ENCODE measurements at places on chromosomes 4 and X.

DNA sequence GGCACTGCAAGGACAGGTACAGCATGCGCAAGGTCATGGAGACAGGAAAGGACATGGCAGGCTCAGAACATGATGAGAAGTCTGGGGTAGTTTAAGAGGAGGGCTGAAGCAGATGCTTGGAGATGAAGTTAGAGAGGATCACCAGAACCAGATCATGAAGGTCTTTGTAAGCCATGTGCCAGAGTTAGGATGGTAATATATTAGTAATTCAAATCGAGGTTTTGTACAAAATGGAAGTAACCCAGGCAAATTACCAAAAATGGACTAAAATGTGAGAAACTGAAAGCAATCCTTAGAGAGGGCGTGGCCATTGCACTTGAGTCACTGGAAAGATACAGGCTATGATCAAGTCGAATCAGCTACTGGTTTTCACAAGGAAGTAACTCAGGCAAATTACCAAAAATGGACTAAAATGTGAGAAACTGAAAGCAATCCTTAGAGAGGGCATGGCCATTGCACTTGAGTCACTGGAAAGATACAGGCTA lies 13.5 kb downstream of the RXFP1 start:
- no peak for DNase-seq

- no peak for DNase-seq
Observed at GRCh38 chr4:46934726-46935125, 25.7 kb upstream of the COX7B2 start.

DNA sequence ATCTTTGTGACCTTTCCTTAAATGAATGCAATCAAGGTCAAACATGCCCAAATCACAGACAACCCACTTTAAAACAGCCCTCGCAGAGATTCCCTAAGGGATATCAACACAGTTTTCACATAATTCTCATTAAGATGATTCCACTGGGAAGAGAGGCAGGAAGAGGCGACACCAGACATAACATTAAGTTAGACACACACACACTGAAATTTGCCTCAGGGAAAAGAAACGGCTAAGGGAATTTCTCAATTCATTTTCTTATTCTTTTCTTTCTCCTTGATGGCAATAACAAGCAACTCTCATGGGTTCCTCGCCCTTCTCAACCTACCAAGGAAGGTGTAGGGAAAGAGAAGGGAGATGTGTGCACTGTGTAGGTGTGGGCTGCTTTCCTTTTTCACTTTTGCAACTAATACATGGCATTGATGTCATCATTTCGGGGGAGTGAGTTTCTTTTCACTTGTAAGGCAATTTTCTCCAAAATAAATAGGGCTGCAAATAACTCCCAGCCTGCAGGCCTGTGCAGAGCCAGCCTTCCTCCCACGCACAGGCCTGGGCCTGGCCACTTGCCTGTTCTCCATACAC lies 41.4 kb downstream of the SOD3 start:
- DNase-seq: no peak

- DNase-seq: no peak
Observed at GRCh38 chrX:138748480-138748879, 37.0 kb upstream of the FGF13 start.

DNA sequence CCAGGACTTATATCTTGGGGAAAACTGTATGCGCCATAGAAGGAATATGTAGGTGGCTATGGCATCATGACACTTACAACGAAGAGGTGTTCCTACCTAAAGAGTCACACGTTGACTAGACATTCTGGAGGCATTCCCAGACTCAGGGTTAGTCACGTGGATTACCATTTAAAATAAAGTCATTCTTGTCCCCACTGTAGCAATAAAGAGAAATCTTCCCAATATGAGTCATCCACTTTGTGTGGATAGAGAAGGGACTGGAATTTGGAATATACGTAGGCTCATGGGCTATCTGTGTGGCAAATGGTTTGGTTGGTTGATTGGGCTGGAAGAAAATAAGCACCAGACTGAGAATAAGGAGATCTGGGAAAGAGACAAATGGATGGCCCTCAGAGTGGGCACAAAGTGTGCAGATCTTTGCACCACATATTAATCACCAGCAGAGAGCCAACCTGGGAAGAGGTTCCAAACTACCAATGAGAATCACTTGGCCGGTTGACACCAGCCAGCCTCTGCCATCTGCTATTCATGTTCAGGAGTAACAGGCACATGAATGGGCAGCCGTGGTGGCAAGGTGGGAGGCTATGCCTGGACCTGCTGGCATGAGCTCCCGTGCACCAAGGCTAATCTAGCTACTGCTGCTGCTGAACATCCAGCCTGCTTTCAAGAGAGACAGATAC lies 41.0 kb downstream of the MTNR1A start:
- no peak for DNase-seq

DNA sequence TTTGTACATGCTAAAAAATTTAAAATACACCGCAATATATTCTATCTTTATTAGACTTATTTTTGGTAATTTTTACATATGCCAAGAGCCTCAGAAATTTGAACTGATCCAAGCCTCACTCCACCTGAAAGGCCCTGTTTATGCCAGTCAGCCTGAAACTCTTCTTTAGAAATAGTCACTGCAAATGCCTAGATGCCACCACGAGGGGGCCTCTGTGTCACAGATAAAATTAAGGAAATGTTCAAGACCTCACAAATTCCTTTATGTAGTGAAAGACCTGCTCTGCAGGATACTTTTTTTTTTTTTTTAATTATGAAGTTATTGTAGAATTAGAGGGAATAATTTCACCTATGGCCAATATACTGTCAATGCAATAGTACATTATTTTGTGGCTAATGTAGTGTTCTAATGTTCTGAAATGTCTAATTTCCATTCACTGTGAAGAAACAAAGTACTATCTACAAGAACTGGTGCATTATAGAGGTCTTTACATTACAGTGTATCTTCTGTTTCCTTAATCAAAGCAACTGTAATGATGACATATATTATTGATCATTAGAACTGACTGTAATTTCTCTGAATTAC lies 69.8 kb downstream of the DTHD1 start:
- DNase-seq: peak; percentile 68

DNA sequence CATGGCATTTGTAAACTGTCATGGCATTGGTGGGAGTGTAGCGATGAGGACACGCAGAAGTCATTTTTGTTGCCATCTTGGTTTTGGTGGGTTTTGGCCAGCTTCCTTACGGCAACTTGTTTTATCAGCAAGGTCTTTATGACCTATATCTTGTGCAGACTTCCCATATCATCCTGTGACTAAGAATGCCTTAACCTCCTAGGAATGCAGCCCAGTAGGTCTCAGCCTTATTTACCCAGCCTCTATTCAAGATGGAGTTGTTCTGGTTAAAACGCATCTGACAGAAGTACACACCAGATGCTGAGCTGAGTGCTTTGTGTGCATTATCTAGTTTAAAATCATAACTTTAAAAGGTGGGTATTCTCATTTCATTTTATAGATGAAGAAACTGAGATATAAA lies 268.8 kb upstream of the GALNT7 start:
- no peak for DNase-seq

- DNase-seq: no peak
Observed at GRCh38 chr4:187996502-187997177, 1.1 kb downstream of the ZFP42 start.

- DNase-seq: no peak
Observed at GRCh38 chr4:83753260-83753659, 217.4 kb downstream of the GPAT3 start.

DNA sequence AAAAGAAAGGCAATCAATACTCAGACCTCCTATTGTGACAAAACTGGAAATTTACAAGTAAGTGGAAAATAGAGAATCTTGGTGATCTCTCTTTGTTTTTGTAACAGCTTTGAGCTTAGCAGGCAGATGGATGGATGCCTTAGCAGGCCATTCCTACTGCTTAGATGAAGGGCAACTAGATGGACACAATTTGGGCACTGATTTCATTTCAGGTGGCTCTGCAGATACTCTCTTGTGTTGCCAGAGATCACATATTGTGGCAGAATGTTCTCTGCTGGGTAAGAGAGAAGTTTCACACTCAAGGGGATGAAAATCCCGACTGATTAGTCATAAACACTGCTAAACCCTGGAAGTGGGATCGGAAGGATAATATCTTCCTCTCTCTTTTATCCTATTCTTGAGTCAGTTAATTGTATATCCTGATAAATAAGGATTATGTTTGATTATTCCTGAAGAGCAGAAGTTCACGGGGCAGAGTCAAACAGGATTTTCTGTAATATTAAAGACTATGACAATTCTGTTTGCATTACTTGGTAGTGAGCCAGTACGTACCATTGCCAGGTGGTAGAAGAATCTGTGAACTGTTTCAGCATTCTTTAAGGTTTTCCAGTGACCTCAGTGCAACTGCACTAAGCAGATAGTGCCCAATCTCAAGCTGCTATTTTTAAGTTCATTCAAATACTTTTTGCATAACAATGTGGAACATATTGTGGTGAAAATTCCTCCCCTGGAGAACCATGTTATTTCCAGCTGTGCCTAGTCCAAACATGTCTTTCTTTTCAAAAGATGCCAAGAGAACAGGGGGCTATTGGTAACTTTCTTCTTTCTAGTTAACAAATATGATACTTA lies 974.3 kb downstream of the FSTL5 start:
- DNase-seq: no peak

DNA sequence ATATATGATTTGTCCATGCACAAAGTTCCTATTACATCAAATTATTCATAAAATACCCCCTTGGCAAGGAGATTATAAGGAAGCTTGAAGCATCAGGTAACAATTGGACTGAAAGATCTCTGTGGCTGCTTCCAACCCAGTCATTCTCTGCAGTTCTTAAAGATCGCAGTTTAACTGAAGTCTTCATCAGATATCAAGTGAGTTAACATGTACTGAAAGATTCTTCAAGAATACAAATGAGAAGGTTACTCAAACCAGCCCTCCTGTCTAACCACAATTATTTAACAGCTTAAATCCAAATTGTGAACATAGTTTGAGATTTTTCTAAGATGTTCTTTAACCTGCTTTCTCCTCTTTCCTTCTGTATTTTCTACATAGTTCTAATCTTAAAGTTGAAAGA lies 56.1 kb downstream of the SLC10A7 start:
- DNase-seq: no peak

DNA sequence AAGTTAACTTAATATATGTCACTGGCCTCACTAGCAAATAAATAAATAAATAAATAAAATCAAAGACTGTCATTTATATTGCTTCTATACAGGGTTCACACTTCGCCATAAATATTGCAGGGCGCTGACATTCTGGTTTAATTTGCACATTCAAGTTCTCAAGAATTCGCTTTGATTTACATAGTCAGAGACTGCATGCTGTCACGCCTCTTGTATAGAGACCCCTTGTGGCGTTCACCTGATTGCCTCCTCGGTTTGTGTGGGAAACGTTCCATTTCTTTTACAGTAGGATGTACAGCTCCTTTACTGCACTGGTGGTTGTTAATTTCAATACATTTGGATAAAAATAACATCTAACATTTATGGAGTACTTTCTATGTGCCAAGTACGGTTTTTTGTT lies 71.3 kb upstream of the ADGRG2 start:
- no peak for DNase-seq

GRCh38 chr4:46649390-46649789 lies 259.5 kb upstream of the GABRA2 start:
- no peak for DNase-seq

GRCh38 chr4:8605289-8605688 lies 12.7 kb downstream of the CPZ start:
- DNase-seq: no peak

DNA sequence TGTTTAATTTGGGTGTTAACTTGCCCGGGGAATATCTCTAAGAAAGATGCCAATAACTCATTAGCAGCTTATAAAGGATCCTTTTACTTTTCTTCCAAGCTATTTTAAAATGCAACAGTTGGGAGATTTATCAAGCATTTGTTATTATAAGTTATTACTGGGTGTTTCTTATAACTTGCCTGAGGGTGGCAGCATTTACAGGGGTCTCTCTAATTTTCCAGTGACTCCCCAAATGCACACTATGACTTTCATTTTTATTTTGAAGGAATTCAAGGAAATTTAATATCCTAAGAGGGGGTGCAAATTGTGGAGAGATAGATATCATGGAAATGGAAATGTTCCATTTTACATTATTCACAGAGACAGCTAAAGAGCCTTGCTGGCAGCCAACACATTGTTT lies 138.0 kb downstream of the PDGFRA start:
- no peak for DNase-seq

GRCh38 chr4:93199492-93199891 lies 629.1 kb upstream of the ATOH1 start:
- DNase-seq: peak; percentile 70

Data from kidney (tissue), 22 donors.